ENCODE measurements at places on chromosomes 2 and 18.

- DNase-seq: no peak
These were observed 27.3 kb downstream of the RFTN2 start for GRCh38 chr2:197647961-197648690.

GRCh38 chr2:136796339-136796738, 31.0 kb downstream of the THSD7B start:
- no peak for DNase-seq

- DNase-seq: no peak
These were observed 54.6 kb upstream of the CYTIP start for GRCh38 chr2:157498483-157498882.

DNA sequence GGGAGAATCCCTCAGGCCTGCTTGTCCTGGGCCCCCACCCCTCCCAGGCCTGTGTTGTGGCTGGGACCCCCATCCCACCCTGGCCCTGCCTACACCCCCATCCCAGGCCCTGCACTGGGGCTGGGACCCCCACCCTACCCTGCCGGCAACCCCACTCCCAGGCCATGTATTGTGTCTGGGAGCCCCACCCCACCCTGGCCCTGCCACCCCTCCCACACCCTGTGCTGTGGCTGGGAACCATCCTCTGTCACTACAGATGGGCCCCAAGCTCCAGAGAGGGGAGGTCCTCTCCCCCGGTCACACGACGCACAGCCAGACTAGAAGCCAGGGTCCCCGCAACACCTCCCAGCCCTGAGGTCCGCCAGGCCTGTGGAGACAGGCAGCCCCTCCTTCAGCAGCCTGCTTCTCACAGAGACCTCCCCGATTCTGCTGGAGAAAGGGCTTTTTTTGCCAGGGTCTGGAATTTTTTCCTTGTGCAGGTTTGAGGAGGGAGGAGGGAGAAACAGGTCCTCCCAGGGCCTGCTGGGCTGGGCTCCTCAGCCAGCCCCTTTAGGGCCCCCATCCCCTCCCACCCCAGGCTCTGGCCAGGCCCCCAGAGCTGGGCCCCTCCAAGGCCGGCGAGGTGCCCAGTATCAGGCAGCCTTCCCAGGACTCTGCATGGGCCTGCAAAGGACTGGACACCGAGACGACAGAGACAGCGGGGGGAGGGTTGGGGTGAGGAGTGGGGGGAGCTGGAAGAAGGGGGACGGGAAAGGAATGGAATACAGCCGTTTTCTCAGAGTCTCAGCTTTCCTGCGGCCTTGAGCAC, 28.0 kb downstream of the KIF1A start:
- DNase-seq: no peak

- DNase-seq: no peak
These were observed 11.1 kb downstream of the TRAK2 start for GRCh38 chr2:201440182-201440581.

- DNase-seq: no peak
These were observed 95.0 kb downstream of the STRADB start for GRCh38 chr2:201546576-201546975.

- no peak for DNase-seq
These were observed 173.2 kb downstream of the MYO3B start for GRCh38 chr2:170350929-170351826.

DNA sequence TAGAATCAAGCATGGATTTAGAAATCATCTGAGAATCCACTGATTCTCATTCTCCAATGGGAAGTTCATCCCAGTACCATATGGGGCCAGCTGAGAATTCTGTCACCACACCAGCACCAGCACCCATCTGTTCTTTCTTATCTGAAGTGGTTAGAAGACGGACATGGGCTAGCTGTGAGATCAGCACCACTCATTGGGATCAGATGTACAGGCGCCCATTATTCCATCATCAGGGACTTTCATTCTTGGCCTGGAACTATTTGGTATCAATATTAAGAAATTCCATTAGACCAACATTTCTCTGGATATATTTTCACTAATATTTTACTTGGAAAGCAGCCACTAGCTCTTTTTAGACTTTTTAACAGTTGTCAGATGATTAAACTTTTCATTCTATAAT, 185.9 kb upstream of the LINC00305 start:
- DNase-seq: no peak

DNA sequence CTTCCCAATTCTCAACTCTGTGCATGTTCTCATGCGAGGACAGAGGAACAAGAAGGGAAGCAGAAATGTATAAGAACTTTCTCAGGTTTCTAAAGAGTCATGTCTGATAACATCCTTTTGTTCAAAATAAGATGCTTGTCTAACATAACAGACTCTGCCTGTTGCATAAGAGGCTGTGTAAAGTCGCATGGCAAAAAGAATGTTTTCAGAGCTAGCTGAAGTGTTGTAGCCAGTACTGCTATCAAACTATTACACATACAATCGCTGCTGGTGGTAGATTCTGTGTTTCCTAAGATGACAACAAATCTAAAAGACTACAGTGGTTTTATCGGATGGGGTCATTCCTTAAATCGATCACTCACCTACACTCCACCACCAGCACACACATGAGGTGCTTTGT, 487.5 kb downstream of the IRS1 start:
- no peak for DNase-seq

- no peak for DNase-seq
These were observed 170.6 kb downstream of the METTL4 start for GRCh38 chr18:2400701-2401196.

- DNase-seq: no peak
These were observed 180.8 kb downstream of the CAMKMT start for GRCh38 chr2:44542520-44542919.

DNA sequence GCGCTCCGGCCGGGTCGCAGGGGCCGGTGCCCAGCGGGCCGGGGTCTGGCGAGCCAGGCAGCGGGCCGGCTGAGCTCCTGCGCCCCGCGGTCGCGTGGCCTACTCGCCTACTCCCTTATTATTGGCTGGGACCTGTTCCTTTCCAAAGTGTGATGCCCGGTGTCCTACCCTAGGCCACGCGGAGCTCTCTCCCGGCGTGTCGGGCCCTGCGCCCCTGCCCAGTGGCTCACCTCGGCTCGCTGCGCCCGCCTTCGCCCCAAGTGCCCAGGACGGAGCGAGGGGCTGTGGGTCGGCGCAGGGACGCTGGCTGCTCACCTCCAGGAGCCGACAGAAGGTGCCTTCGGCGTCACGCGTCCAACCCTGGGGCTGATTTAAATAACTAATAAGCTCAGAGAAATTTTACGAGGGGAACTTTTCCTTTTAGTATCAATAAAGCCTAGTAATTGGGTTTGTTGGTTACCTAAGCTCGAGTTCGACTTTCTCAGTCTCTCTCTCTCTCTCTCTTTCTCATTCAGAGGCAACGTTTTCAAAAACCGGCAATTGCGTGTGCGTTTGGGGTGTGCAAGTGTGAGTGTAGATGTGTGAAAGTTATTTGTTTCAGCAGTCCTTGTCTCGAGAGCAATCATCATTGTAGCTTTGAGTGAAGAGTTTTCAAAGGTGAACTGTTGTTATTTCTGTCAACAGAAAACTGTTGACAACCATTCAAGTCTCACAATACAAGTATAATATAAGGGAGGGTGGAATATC, 7.0 kb upstream of the SATB2 start:
- DNase-seq: no peak

DNA sequence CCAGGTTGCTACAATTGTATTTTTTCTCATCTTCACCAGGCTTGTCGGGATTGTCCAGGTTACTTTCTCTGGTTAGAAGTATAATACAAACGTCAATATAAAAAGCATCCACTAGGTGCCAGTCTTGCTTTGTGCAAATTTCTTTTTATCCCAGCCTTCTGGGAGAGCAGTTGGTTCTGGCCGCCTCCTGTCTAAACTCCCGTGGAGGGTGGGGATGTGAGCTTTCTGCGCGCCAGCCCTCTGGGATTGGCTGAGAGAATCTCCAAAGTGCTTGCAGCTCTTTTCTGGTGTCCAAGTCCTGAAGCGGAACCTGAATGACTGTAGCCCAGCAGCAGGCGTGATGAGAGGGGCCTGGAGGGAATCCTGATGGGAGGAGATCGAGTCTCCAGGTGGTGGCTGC, 22.4 kb upstream of the TOGARAM2 start:
- DNase-seq: no peak

DNA sequence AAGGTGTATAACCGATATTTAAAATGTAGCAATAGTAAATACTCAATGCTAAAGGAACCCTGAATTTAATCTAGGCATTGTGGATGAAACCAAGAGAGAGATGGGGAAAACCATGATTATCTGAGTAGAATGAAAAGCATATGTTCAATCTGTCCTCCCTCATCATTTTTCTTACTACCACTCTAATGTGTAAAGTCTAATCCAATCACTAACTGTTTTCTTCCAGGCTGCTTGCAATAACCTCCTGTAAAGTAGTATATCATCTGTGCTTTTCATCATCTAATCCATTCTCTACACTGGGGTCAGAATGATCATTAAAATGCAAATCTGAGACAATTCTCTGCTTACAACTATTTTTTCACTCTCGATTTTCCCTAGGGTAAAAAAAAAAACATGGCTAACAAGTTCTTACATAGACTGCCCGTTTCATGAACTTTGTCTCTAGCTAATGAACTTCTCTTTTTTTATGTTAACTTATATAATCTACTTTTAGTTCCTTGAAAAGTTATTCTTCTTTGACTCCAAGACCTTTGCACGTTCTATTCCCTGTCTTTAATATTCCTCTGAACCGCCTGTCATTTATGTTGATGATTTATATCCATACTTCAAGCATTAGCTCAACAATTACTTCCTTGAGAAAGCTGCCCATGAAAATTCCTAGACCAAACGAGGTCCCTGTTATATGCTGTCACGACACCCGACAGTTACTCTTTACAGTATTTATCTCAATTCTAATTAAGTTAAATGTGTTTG, 94.7 kb upstream of the SLC8A1 start:
- DNase-seq: no peak

DNA sequence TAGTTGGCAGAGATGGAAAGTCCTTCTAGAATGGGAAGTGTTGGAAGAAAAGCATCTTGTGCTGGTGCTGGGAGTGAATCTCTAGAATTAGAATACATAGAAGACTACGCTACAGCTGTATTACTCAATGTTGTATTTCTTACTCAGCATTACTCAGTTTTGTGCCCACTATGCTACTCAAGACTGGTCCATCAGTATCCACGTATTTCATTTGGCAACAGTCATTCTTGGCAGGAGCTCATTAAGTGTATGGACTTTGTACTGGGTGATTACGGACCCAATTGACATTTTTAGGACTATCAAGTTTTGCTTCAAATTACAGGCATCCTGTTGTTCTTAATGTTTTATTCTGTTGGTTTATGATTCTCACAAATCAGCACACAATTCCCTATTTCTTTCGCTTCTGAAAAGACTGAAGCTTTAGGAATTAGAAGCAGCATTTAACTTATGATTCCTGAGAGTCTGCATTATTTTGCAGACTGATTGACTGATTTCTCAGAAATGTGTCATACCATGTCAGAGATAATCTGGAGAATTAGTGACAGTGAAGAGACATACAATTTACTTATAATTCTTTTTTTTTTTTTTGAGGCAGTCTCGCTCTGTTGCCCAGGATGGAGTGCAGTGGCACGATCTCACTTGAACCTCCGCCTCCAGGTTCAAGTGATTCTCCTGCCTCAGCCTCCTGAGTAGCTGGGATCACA, 136.9 kb downstream of the MYO3B start:
- DNase-seq: no peak

GRCh38 chr2:38090928-38091327, 15.0 kb upstream of the CYP1B1 start:
- DNase-seq: no peak

DNA sequence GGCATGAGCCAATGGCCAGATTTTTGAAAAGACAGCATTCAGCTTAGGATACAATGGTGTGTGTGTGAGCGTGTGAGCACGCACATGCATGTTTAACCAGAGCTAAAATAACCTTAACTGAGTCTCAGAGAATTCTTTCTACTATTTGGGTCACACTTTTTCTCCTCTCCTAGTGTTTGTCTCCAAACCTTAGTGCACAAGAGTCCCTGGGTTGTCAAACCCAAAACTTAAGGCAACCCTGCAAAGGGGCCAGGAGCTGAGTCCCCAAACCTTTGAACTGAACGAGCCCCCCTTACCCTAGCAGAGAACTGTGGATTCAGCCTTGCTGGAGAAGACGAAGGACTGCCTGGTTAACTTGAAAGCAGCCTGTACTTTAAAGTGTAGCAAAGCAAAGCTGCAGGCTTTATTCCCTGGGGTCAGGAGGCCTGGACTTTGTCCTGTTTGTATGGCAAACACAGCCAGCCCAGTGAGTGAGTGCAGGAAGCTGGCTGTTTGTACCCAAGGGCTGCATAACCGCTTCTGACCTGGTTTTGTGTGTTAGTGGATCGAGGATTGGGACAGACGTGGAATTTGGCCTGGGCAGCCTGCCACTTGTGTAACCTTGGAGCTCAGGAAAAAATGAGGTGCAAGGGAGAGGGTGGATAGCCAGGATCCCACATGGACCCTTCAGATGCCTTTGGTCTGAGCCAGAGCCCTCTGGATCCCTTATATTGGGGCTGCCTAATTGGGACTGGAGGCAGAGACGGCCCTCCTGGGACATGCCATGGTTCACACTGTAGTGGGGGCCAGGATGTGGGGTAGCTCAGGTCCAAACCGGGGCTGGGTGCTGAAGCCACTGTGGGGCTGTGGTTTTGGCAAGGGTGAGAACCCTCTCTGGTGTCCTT, 6.4 kb upstream of the PSMD1 start:
- no peak for DNase-seq

- no peak for DNase-seq
These were observed 98.6 kb downstream of the NOL10 start for GRCh38 chr2:10591207-10591606.

DNA sequence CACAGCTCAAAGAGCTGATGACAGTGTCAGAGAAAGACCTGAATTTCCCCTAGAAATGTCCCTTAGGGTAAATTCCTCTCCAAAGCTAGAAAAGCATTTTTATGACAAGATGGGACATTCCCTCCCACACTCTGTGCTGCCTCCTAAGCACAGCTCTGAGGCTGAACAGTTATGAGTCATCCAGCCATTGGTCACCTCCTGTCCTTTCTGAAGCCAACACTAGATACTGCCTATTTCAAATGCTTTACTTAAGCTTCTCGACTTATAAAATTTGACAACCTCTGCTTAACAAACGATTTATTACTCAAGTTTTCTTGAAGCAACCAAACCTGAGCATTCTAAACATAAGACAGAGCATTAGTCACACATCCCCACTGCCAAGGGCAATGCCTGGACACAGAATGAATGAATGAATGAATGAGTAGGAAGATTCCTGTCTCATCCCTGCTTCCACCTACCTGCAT, 35.4 kb downstream of the B4GALT6 start:
- peak; percentile 63 for DNase-seq

- DNase-seq: peak; percentile 23
These were observed 38.3 kb downstream of the TTC32 start for GRCh38 chr2:19863303-19864041.

- no peak for DNase-seq
These were observed 468 bp downstream of the PIKFYVE start for GRCh38 chr2:208266553-208266893.

GRCh38 chr2:181959508-181959907, 26.1 kb upstream of the PPP1R1C start:
- no peak for DNase-seq

- no peak for DNase-seq
These were observed 4.8 kb downstream of the NT5C1B start for GRCh38 chr2:18584608-18584954.

GRCh38 chr2:215461836-215462532, 26.1 kb upstream of the FN1 start:
- DNase-seq: peak; percentile 67

GRCh38 chr2:10310309-10310888, 7.7 kb downstream of the HPCAL1 start:
- DNase-seq: no peak

GRCh38 chr2:11998218-11998617, 251.8 kb downstream of the LPIN1 start:
- no peak for DNase-seq

- no peak for DNase-seq
These were observed 4.4 kb downstream of the DLX2 start for GRCh38 chr2:172098287-172098649.

- DNase-seq: no peak
These were observed 48.0 kb upstream of the ATP6V1B1 start for GRCh38 chr2:70887550-70888246.

All from kidney epithelial cell (primary cell).